ENCODE measurements at places on chromosomes 11 and 22. TPM values are rescaled to one million over a fixed set of nuclear protein-coding genes. Genes with fewer than 3 reads are reported as not detected.
A peak's percentile ranks its signal among the peaks of the same experiment; 100 is the strongest.

- no peaks in the 10 kb centered on the region for H3K36me3 ChIP-seq
- no peak for DNase-seq
- H3K4me1 ChIP-seq: no peaks in the 10 kb centered on the region
- H3K27me3 ChIP-seq: no peaks in the 10 kb centered on the region
These were observed 212.2 kb upstream of the TBCEL start for GRCh38 chr11:120811731-120812130.

DNA sequence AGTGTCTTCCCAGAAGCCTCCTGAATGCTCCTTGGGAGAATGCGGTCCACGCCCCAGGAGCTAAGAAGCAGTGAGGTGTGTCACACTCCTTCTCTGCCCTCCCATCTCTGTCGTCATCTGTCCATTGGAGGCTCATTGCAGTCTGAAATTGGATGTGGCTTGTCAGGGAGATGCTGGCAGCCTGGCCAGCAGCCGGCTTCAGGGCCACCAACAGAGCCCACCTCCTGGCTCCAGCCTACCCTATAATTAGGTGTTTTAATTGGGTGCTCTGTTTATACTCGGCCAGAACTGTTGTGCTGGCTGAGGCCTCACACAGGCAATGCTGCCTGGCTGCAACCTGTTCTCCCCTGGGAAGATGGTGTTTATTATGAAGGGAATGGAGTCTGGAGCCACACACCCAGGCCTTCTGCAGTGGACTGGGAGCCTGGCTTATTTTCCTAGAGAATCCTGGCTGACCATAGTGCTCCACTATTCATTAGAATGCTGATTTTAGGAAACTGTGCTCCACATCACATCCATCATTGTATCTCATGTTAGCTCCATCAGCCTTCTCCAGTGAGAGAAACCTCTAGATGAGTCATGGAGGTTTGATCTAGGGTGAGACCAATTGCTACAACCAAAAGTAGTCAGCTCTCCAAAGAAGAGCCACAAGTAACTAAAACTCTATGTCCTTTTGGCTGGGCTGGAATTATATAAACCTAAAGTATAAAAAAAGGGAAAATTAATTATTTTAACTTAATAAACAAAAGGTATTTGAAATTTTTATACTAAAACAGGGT lies 86.8 kb upstream of the CRTAM start:
- no peak for DNase-seq
- H3K27ac ChIP-seq: no peak overlapping the region
- no peaks in the 10 kb centered on the region for H3K27me3 ChIP-seq
- no peaks in the 10 kb centered on the region for H3K36me3 ChIP-seq
- H3K4me1 ChIP-seq: peaks cover 56% of the 10 kb centered on the region

- no peaks in the 10 kb centered on the region for H3K27me3 ChIP-seq
- no peak overlapping the region for H3K4me3 ChIP-seq
- no peaks in the 10 kb centered on the region for H3K4me1 ChIP-seq
- DNase-seq: no peak
These were observed 130.9 kb upstream of the CCDC179 start for GRCh38 chr11:22991196-22991595.

GRCh38 chr22:30198152-30198825 lies 48.3 kb downstream of the LIF start:
- peaks cover 58% of the 10 kb centered on the region for H3K4me1 ChIP-seq
- H3K27me3 ChIP-seq: no peaks in the 10 kb centered on the region
- H3K36me3 ChIP-seq: no peaks in the 10 kb centered on the region
- no peak overlapping the region for H3K27ac ChIP-seq
- H3K4me3 ChIP-seq: no peak overlapping the region
- DNase-seq: no peak

The OR8D4 gene
- total RNA-seq: not detected

- H3K27ac ChIP-seq: no peak overlapping the region
- no peak for DNase-seq
- no peak overlapping the region for H3K4me3 ChIP-seq
- H3K27me3 ChIP-seq: no peaks in the 10 kb centered on the region
- peaks cover 77% of the 10 kb centered on the region for H3K36me3 ChIP-seq
These were observed 24.6 kb downstream of the ATXN10 start for GRCh38 chr22:45696227-45696626.

The GRK3 gene
- total RNA-seq: 26.3 TPM

- H3K27me3 ChIP-seq: no peaks in the 10 kb centered on the region
- H3K4me1 ChIP-seq: no peaks in the 10 kb centered on the region
- no peak overlapping the region for H3K27ac ChIP-seq
- DNase-seq: no peak
- H3K36me3 ChIP-seq: no peaks in the 10 kb centered on the region
- H3K4me3 ChIP-seq: no peak overlapping the region
These were observed 53.8 kb downstream of the COPB1 start for GRCh38 chr11:14445542-14446530.

- peak; percentile 43 for DNase-seq
- peak overlapping the region; percentile 46 for H3K27ac ChIP-seq
- H3K27me3 ChIP-seq: no peaks in the 10 kb centered on the region
- H3K4me3 ChIP-seq: no peak overlapping the region
- peaks cover 16% of the 10 kb centered on the region for H3K4me1 ChIP-seq
These were observed 84.1 kb downstream of the C22orf31 start for GRCh38 chr22:28977481-28977971.

- DNase-seq: no peak
- H3K4me3 ChIP-seq: no peak overlapping the region
- no peaks in the 10 kb centered on the region for H3K27me3 ChIP-seq
- H3K27ac ChIP-seq: no peak overlapping the region
- peaks cover under 1% of the 10 kb centered on the region for H3K36me3 ChIP-seq
These were observed 5.6 kb downstream of the APOL6 start for GRCh38 chr22:35653824-35654223.

GRCh38 chr11:72369743-72370142 lies 64.6 kb downstream of the CLPB start:
- peaks cover 9% of the 10 kb centered on the region for H3K4me1 ChIP-seq
- H3K27ac ChIP-seq: no peak overlapping the region
- no peaks in the 10 kb centered on the region for H3K36me3 ChIP-seq
- H3K4me3 ChIP-seq: no peak overlapping the region

GRCh38 chr22:21563912-21564311 lies 3.6 kb upstream of the UBE2L3 start:
- H3K36me3 ChIP-seq: no peaks in the 10 kb centered on the region
- H3K27me3 ChIP-seq: no peaks in the 10 kb centered on the region
- no peak overlapping the region for H3K27ac ChIP-seq
- H3K4me3 ChIP-seq: no peak overlapping the region
- peaks cover 4% of the 10 kb centered on the region for H3K4me1 ChIP-seq

The SIRT3 gene
- 13.5 TPM for total RNA-seq

GRCh38 chr11:102313238-102313940 lies 3.9 kb upstream of the BIRC3 start:
- H3K4me3 ChIP-seq: peak overlapping the region; percentile 0
- no peaks in the 10 kb centered on the region for H3K36me3 ChIP-seq
- peak overlapping the region; percentile 64 for H3K27ac ChIP-seq
- H3K4me1 ChIP-seq: peaks cover 9% of the 10 kb centered on the region
- no peaks in the 10 kb centered on the region for H3K27me3 ChIP-seq

Data from left lung (tissue), 14 donors.